ENCODE measurements at places on chromosomes 4 and X.

DNA sequence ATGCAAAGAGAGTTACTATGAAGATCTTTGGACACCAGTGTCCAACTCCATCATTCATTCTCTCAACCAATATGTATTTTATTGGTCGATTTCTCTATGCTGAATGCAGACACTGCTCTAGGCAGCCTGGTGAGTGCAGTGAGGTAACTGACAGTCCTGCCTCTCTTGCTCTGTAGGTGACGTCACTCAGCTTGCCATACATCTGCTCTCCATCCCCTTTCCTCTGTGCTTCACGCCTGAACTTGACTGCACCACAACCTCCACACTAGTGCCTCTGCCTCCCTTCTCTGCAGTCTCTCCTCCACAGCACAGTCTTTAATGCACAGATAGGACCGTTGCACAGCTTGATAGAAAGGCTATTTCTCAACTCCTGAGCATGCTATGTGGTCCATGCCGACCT, 344.9 kb upstream of the NOCT start:
- no peak for DNase-seq

DNA sequence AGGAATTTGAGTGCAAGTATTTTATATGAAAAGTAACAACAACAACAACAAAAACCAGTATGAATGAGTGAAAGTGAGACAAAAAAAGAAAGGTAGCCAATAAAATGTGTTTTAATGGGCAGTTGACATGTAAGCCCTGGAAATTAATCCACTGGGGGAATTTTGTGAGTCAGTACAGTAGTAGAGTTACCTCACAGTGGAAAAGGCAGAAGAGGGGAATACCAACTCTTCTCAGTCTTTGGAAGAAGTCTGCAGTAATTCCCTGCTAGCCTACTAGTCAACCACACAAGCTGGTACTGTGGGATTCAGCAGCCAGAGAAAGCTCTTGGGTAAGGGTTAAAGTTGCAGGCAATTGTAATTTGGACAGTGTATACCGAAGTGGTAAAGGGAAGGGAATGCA, 76.3 kb upstream of the IL15 start:
- no peak for DNase-seq

GRCh38 chr4:159002950-159003349, 99.9 kb upstream of the RAPGEF2 start:
- DNase-seq = no peak

DNA sequence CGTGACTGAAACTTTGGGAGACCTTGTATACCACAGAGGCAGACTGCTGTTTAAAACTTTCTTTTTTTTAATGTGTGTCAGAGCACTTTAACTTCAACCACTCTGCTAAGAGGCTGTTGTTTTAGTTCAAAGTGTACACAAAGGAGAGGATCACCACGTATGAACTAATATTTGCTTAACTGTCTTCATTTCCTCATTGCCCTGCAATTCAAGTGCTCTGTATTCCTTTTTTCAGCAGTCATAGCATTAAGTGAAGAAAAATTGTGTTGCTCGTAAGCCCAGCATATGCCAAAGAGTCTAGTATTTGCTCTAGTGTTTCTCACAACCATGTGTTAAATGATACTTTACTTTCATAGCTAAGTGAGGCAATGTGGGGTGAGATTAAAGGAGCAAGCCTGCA, 63.0 kb upstream of the HHIP start:
- no peak for DNase-seq

- DNase-seq = peak; percentile 36
These were observed 379.7 kb downstream of the TLL1 start for GRCh38 chr4:166252487-166253402.

- no peak for DNase-seq
These were observed 359.0 kb upstream of the ATOH1 start for GRCh38 chr4:93469560-93469959.

Data from hematopoietic multipotent progenitor cell (in vitro differentiated cells).